Fibroblast of skin of right biceps (primary cell): ENCODE measurements at places on chromosomes 13 and 19.

GRCh38 chr19:19530423-19530804, 1.7 kb downstream of the YJEFN3 start:
- no peak for DNase-seq

DNA sequence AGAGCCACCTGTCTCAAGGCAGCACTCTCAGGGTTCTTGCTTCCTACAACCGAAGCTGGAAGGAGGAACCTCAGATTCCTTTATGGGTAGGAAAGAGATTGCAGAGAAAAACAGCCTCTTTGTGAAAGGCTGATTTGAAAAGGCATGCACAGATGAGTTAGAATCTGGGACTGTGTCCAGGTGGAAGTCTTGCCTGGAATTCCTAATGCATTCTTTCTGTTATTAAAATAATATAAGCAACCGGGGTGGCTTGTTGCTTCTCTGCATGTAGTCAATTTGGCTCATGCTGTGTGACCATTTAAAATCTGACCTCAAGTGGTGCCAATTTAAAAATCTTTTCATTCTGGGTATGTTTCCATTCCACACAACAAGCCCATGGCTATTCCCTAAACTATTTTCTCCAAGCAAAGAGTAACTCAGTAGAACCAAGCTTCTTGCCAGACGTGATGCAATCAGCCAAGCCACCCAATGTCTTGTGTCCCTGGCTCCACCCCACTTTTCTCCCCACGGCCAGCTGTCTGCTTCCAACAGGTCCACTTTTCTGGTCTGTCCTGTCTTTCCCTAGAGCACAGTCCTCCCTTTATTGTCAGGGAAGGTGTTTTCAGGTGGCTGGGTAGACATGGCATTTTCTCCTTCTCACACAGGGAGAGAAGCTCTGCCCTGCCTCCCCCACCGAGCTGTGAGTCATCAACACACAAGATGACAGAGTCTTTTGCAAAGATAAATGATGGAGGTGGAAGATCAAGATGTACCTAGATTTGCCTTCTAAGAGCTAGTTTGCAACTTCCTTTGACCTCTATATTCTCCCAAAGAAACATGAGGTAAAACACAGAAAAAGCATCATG, 394.3 kb downstream of the FOXO1 start:
- DNase-seq = peak; percentile 77

- peak; percentile 82 for DNase-seq
Observed at GRCh38 chr19:37691881-37692504, 27.6 kb downstream of the ZNF607 start.

GRCh38 chr19:52922841-52923777, at the start of gene ZNF888:
Gene ZNF888, minus strand, starts transcription at chr19:52923428. Its CDS starts 5,555 bp downstream, at chr19:52917873.
- DNase-seq = peak; percentile 85

- DNase-seq = no peak
Observed at GRCh38 chr19:1668486-1669270, 16.3 kb upstream of the TCF3 start.

DNA sequence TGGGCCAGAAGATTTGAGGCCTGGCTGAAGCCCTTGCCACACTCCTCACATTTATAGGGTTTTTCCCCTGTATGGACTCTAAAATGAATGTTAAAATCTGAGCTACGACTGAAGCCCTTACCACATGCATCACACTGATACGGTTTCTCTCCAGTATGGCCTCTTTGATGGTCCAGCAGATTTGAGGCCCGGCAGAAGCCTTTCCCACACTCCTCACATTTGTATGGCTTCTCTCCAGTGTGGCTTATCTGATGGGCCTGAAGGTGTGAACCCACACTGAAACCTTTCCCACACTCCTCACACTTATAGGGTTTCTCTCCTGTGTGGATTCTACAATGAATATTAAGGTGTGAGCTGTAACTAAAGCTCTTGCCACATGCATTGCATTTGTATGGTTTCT, 21.0 kb downstream of the ZNF45 start:
- no peak for DNase-seq

DNA sequence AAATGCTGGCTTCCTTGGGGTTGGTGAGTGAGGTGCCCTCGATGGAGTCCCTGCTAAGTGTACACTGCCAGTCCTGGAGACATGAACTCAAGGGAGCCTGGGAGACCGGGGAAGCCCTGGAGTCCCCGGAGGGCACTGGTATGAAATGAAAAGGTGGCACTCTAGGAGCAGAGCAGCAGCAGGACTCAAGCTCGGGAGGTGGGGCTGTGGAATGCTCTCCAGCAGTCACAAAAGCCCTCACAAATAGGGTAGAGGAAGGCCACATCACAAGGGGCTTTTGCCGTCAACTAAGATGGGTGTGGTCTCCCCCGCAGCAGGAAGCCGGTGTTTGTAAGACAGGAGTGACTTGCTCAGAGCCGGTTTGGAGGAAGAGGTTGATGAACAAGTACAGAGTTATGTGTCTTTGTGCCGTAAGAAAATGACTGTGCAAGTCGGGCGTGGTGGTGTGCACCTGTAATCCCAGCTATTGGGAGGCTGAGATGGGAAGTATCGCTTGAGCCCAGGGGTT, 19.3 kb downstream of the CCNE1 start:
- DNase-seq = no peak

DNA sequence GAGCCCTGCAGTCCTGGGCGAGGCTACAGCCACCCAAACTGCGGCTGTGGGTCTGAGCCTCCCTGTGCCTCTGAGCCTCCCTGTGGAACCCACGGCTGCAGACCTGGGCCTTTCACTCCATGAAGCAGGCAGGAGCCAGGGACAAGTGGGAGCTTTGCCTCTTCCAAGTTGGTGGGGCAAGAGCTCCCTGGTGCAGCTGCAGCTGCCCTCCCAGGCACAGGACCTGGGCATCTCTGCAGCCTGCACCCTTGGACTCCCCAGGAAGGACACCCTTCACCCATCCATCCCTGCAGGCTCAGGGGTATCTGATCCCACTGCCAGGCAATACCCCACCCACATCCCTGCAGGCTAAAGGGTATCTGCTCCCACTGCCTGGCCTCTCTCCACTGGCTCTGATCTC, 2.3 kb downstream of the TEX26 start:
- no peak for DNase-seq

- DNase-seq = peak; percentile 9
Observed at GRCh38 chr13:80753866-80754265, 412.9 kb upstream of the SPRY2 start.

- DNase-seq = no peak
Observed at GRCh38 chr13:22050951-22051563, 380.2 kb downstream of the FGF9 start.

DNA sequence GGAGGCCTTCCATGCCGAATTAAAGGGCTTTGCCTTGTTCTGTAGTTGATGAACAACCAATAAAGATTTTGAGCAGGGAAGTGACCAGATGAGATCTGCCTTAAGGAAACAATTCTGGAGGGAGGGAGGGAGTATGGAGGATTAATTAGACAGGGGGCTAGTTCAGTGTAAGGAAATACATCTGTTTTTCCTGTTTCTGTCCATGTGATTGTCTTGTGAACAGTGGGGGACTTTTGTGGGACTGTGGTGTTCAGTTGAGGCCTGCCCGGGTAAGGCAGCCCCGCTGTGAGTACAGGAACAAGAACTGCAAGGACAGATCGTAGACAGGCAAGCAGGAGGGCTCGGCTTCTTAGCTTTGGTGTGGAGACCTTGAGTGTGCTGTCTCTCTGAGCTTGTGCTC, 59.0 kb downstream of the DGKH start:
- DNase-seq = no peak

DNA sequence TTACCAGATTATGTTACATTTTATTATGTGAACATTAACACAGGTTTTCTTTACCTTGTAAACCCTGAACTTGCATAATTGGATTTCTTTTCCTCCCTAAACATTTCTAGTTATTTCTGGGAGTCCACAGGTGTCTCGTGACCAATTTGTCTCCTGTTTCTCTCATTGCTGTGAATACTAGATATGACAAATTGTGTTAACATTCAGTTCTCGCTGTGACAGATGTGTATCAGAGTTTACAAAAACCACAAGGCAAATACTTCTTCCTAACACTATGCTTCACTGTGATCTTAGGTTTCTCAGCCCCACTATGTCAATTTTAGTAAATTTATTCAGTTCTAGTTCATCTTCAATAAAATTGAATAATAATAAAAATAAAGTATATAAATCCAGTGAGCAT, 1554.9 kb downstream of the EFNB2 start:
- no peak for DNase-seq

DNA sequence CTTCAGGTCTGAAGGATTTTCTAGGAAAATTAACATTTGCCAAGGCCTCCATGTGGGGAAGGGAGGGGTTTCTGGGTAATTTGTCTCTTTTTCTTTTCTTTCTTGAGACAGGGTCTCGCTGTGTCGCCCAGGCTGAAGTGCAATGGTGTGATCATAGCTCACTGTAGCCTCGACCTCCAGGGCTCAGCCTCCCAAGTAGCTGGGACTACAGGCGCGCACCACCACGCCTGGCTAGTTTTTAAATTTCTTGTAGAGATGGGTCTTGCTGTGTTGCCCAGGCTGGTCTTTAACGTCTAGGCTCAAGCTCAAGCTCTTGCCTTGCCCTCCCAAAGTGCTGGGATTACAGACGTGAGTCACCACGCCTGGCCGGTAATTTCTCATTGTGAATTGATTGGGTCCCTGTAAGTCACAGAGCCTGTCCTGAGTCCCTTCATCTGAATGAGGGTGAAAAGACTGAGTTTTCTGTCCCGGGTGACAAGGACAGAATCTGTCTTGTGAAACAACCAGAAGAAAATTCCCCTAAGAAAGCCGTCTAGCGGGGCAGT, 10.0 kb upstream of the SPC24 start:
- peak; percentile 44 for DNase-seq

DNA sequence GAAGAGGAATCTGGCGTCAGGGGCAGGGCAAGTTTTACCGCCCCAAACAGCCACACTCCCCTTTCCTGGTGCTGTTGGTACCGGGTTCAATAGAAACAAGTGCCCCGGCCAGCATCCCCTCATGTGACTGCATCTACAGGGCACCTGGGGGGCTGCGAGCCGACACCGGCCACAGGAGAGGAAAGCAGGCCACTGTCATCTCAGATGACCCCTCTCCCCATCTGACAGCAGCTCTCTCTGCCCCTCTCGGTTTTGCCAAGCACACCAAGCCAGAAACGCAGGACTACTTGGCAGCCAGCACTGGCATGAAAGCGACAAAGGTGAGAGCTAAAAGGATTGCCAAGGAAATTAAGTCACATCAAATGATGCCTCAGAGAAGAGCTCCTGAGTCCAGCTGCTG, 37.1 kb downstream of the MLLT1 start:
- no peak for DNase-seq

DNA sequence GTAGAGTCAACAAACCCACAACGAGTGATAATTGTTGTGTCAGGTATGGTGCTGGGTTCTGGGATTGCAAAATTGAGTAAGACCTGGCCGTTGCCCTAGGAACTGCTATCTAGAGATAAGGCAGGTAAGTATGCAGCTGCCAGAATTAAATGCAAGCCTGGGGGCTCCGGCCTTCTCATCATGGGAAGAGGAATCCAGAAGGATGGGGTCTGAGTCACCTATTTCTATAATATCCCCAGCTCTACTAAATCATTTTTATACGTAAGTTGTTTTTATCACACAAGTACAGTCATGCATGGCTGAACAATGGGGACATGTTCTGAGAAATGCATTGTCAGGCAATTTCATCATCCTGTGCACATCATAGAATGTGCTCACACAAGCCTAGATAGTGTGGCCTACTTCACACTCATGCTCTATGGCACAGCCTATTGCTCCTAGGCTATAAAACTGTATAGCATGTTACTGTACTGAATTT, 203.0 kb downstream of the KLF5 start:
- peak; percentile 42 for DNase-seq

GRCh38 chr13:99743094-99743493, 228.5 kb downstream of the ZIC5 start:
- DNase-seq = no peak

- DNase-seq = peak; percentile 19
Observed at GRCh38 chr19:58196901-58197616, 14.2 kb downstream of the ZNF274 start.

DNA sequence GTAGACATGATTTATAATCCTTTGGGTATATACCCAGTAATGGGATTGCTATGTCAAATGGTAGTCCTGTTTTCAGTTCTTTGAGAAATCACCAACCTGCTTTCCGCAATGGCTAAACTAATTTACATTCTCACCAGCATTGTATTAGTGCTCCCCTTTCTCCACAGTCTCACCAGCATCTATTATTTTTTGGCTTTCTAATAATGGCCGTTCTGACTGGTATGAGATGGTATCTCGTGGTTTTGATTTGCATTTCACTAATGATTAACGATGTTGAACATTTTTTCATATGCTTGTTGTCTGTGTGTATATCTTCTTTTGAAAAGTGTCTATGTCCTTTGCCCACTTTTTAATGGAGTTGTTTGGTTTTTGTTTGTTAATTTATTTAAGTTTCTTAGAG, 165.1 kb downstream of the PDS5B start:
- no peak for DNase-seq

- DNase-seq = no peak
Observed at GRCh38 chr19:19345970-19346369, 25.3 kb downstream of the MAU2 start.

- no peak for DNase-seq
Observed at GRCh38 chr13:25084096-25084495, 11.8 kb upstream of the PABPC3 start.

DNA sequence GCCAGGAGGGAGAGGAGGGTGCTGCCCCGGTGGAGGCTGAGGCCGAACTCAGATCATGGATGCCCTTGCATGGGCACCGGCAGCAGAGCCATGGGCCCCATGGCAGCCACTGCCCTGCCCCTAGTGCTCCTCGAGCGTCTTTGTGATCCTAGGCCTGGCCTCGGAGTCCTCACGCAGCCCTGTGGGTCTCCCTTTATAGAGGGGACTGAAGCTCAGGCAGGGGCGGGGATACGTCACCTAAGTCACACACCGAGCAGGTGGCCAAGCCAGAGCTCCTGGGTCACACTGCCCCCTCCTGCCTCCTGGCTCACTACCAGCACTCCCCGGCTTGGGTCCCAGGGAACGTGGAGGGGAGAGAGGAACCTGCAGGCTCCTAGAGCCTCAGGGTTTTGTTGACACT, 28.7 kb downstream of the DHX34 start:
- DNase-seq = no peak

DNA sequence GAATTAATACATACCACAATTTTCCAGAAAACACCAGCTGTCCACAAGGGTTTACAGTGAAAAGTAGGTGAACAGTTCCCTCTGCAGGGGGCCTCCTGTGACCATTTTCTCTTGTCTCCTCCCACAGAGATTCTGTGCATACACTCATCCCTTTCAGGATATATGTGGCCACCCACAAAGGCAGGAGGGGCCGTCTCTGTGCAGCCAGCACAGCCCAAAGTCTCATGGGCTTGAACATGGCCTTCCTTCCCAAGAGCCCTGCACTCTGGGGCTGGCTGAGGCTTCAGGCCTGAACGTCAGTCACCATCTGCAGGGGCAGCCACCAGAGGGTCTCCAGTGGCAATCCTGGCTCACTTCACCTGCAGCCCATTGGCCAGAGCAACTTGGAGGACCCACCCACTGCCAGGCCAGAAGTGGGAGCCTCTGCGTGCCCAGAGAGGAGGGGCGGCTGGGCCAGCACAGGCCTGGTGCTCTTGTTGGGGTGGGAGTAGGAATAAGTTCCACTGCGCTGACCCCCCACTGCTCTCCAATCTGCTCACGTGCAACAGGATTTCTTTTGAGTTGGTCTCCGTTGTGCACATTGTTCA, 25.1 kb downstream of the TMEM161A start:
- peak; percentile 64 for DNase-seq
